CD4-positive, alpha-beta T cell treated with Interferon alpha-2 for 1 hour (primary cell): ENCODE measurements at places on chromosomes 6 and 20.

DNA sequence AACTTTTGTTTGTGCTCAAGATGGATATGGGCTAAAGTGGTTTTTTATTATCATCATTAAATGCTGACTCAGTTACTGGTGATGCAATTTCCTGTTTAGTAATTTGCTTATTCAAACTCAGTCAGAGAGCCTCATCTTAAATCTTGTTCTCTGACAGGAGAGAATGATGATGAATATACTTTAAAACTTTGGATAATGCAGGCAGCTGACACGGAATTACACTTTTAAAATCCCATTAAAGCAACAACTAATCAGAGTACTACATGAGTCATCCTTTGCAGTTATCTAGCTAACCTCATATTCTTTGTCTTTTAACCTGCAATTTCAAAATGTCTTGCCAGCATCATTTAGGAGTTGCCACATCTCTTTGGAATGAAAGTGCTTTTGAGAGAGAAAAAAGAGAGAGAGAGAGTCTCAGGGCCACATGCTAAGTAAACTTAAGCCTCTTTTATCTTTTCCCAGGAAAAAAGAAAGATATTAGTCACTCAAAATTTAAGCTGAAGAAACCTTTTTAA, 9.2 kb upstream of the C6orf141 start:
- DNase-seq = no peak

GRCh38 chr20:37243076-37243936, 18.3 kb downstream of the GHRH start:
- DNase-seq = no peak

GRCh38 chr6:13034316-13034715, 294.0 kb downstream of the TBC1D7 start:
- no peak for DNase-seq

GRCh38 chr6:34555007-34555322, 1.2 kb downstream of the SPDEF start:
- DNase-seq = no peak

- no peak for DNase-seq
Observed at GRCh38 chr6:72032086-72032485, 145.7 kb downstream of the RIMS1 start.

DNA sequence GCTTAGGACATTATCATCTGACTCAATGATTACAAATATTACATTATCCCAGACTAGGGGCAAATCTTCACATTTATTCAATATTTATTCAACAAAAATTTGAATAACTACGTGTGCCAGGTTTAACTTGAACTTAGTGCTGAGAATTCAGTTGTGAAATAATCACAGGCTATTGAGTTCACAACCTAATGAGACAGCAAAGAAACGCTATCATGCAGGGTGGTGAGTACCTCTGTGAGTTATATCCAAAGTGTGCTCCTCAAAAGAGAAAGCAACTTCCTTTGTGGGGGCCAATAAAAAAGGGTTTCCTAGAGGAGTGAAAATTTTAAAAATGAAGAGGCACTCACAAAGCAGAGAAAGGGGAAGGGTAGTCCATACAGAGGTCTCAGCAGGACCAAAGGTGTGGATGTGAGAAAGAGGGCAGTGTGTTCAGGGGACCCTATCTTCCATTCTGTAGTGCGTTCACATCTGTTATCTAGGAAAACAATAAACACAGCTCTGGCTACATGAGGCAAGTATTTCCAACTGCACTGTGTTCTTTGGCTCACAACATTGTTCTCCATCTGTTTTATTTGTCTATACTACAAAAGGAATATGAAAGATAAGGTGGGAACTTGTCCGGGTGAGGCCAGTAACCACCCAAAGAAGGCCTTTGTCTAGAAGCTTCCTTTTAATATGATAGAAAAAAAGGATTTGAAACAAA, 155.4 kb upstream of the MARCKS start:
- no peak for DNase-seq
